ENCODE measurements at places on chromosomes 12 and 14.
A peak's percentile ranks its signal among the peaks of the same experiment; 100 is the strongest.

GRCh38 chr14:80981673-80982072 is 26.3 kb downstream of the TSHR start:
- no peak overlapping the region for H3K4me3 ChIP-seq
- no peaks in the 10 kb centered on the region for H3K4me1 ChIP-seq
- peaks cover 30% of the 10 kb centered on the region for H3K27me3 ChIP-seq
- no peak for DNase-seq
- no peak overlapping the region for H3K27ac ChIP-seq

GRCh38 chr14:58864751-58865513 is 227.2 kb downstream of the DACT1 start:
- H3K27me3 ChIP-seq: no peaks in the 10 kb centered on the region
- H3K4me1 ChIP-seq: peaks cover 72% of the 10 kb centered on the region
- H3K36me3 ChIP-seq: peaks cover 9% of the 10 kb centered on the region
- H3K27ac ChIP-seq: peak overlapping the region; percentile 89
- no peak for DNase-seq

GRCh38 chr14:33271216-33271615 is 332.5 kb downstream of the NPAS3 start:
- H3K27me3 ChIP-seq: peaks cover 5% of the 10 kb centered on the region
- H3K4me1 ChIP-seq: no peaks in the 10 kb centered on the region
- H3K27ac ChIP-seq: no peak overlapping the region
- no peaks in the 10 kb centered on the region for H3K36me3 ChIP-seq
- H3K4me3 ChIP-seq: no peak overlapping the region

GRCh38 chr12:92304371-92305055 is 158.9 kb upstream of the BTG1 start:
- H3K36me3 ChIP-seq: no peaks in the 10 kb centered on the region
- DNase-seq: no peak
- H3K27ac ChIP-seq: peak overlapping the region; percentile 70
- H3K4me1 ChIP-seq: peaks cover 30% of the 10 kb centered on the region

- no peak overlapping the region for H3K27ac ChIP-seq
- peaks cover 11% of the 10 kb centered on the region for H3K4me1 ChIP-seq
- no peak overlapping the region for H3K4me3 ChIP-seq
- H3K36me3 ChIP-seq: no peaks in the 10 kb centered on the region
- H3K27me3 ChIP-seq: no peaks in the 10 kb centered on the region
Measured at GRCh38 chr14:78967111-78967809, 797.1 kb downstream of the NRXN3 start.

GRCh38 chr14:95316821-95317220 is 2.9 kb downstream of the CLMN start:
- no peaks in the 10 kb centered on the region for H3K36me3 ChIP-seq
- no peak for DNase-seq
- H3K4me3 ChIP-seq: no peak overlapping the region

- H3K36me3 ChIP-seq: peaks cover 35% of the 10 kb centered on the region
- no peaks in the 10 kb centered on the region for H3K27me3 ChIP-seq
- H3K4me1 ChIP-seq: peaks cover 29% of the 10 kb centered on the region
- H3K27ac ChIP-seq: peak overlapping the region; percentile 89
- DNase-seq: no peak
- peak overlapping the region; percentile 87 for H3K4me3 ChIP-seq
Measured at GRCh38 chr14:90398841-90399540, 2.2 kb downstream of the CALM1 start.

- no peaks in the 10 kb centered on the region for H3K27me3 ChIP-seq
- peaks cover 41% of the 10 kb centered on the region for H3K4me1 ChIP-seq
- peak within 1 kb of the TSS; percentile 91 for H3K4me3 ChIP-seq
- peak within 1 kb of the TSS; percentile 99 for H3K27ac ChIP-seq
Measured at GRCh38 chr12:57111031-57111734, at the start of gene STAT6. STAT6 (minus strand) TSS chr12:57111362; CDS start chr12:57108278, 3,084 bp downstream.

- no peak overlapping the region for H3K4me3 ChIP-seq
- peaks cover 2% of the 10 kb centered on the region for H3K27me3 ChIP-seq
- no peak overlapping the region for H3K27ac ChIP-seq
- no peak for DNase-seq
Measured at GRCh38 chr12:103751600-103751999, 89.4 kb downstream of the NT5DC3 start.

- H3K4me3 ChIP-seq: peak overlapping the region; percentile 96
- peaks cover 8% of the 10 kb centered on the region for H3K27me3 ChIP-seq
- H3K4me1 ChIP-seq: peaks cover 18% of the 10 kb centered on the region
- H3K27ac ChIP-seq: peak overlapping the region; percentile 96
- DNase-seq: no peak
Measured at GRCh38 chr14:58200846-58201245, 897 bp downstream of the ACTR10 start.

GRCh38 chr14:21543521-21543960 is 17.4 kb upstream of the SALL2 start:
- no peak for DNase-seq
- H3K27me3 ChIP-seq: peaks cover 25% of the 10 kb centered on the region
- no peak overlapping the region for H3K27ac ChIP-seq
- no peaks in the 10 kb centered on the region for H3K4me1 ChIP-seq
- no peaks in the 10 kb centered on the region for H3K36me3 ChIP-seq

DNA sequence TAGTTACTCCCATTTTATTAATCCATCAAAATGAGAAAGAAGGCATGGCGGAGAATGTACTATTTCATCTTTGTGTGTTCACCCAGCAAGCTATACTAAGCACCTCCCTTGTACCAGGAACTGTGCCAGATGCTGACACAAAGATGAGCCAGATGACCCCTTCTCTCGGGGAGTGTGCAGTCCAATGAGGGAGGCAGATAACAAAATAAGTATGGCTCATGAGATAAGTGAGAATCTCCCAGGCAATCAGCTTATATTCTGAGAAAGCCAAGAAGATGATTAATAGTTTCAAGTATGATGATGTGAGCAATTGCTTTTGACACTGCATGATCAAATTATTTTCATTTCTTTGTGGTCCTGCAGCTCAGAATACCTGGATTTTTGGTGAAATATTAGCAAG is 1.3 kb upstream of the TMEM233 start:
- DNase-seq: no peak
- H3K36me3 ChIP-seq: no peaks in the 10 kb centered on the region
- peaks cover 4% of the 10 kb centered on the region for H3K4me1 ChIP-seq
- no peak overlapping the region for H3K27ac ChIP-seq
- peaks cover 48% of the 10 kb centered on the region for H3K27me3 ChIP-seq

DNA sequence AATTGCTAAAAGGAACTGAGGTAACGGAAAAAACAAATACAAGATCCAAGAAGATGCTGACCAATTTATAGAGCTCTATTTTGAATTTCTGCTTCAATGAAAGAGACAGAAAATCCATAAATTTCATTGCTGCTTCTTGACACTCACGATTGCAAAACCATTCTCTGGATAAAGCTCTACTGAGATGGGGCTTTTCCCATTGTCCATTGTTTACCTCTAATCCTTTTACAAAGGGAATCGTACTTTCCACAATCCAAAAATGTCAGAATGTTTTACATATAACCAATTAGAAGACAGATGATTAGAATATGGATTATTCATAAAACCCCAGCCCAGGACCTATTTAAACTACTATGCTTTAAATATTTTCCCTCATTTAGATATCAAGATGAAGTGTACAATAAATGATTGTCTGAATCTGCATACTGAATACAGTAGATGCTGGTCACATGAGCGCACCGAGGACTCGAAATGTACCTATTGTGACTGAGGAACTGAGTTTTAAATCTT is 16.7 kb upstream of the TMCC3 start:
- no peaks in the 10 kb centered on the region for H3K4me1 ChIP-seq
- H3K27me3 ChIP-seq: peaks cover 35% of the 10 kb centered on the region
- DNase-seq: no peak
- no peak overlapping the region for H3K27ac ChIP-seq

DNA sequence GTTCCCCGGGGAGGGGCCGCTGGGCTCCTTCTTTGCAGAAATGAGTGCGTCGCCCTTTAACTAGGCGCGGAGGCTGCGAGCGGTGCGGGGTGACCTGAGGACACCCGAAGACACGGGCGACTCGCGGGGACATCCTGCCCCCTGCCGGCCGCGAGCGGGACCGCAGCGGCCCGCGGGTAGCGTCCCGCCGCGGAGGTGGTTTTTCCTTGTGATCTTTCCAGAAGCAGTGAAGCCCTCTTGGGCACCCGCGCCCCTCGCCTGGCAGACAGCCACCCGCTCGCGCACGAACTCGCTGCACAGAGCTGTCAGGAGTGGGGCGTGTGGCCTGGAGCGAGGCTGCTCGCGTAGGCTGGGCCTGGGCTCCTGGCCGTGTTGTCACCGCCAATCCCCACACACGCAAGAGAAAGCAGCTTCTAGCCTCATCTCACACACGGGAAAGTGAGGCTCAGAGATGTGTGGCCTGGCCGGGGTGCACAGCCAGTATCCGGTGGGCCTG is 67.2 kb downstream of the DIO3 start:
- H3K27me3 ChIP-seq: peaks cover 19% of the 10 kb centered on the region
- H3K4me1 ChIP-seq: peaks cover 22% of the 10 kb centered on the region
- no peaks in the 10 kb centered on the region for H3K36me3 ChIP-seq
- H3K27ac ChIP-seq: no peak overlapping the region
